SW480 (cell line): ENCODE measurements at places on chromosomes 5 and 9.

DNA sequence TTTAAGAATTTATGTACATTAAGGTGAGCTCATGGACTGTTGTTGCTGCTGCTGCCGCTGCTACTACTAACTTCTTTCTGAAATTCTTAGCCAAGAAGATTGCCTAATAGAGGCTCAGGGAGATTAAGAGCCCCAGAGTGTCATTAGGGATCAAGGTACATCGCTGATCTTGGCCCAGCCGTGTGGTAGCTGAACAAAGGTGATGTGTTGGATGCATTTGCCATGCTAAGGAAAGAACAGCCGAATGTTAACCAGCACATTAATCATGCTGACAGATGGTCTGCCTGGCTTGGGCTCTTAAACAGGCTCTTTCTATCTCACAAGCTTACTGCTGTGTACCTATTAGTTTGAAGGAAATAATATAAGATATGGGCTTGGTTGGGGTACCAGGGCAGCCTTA lies 137.1 kb downstream of the KCTD16 start:
- DNase-seq, result no peak

GRCh38 chr9:97615439-97616072 lies 17.6 kb downstream of the TSTD2 start:
- peak; percentile 50 for DNase-seq

GRCh38 chr9:136268318-136268717 lies 22.7 kb upstream of the QSOX2 start:
- DNase-seq, result peak; percentile 31

DNA sequence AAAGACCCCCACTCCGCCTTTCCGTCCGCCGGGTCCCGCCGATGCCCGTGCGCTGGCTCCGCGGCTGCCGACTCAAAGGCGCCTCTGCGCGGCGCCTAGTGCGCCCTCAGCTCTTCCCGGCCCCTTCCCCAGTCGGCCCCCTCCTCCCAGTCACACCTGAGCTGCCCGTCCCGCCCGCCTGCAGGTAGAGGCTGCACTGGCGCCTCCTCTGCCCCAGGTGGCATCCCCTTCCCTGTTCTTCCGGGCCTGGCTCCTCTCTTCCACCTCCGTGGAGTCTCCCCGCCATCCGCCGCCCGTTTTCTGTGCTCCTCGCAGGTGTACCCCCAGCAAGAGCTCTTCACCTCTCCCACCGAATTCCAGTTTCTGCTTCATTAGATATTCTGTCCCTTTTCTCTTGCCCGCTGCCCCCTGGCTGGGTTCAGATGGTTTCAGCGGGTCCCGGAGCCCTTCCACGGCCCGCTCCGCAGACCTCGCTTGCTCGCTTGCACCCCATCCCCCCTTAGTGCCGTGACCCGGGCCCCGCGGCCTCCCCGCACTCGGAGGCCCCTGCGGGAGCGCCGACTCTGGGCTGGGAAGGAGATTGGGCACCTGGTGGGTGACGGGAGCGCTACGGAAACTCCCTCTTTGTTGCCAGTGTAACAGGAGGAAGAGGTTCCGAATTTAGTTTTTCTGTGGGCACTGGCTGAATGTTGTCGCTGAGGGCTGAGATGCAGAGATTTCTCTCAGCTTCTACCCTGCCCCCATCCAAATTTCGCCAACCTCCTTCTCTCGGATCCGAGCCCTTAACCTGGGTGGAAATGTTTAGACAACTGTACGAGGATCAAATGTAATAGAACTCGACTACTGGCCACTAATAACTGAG lies 809 bp downstream of the SLC44A1 start:
- peak; percentile 88 for DNase-seq

DNA sequence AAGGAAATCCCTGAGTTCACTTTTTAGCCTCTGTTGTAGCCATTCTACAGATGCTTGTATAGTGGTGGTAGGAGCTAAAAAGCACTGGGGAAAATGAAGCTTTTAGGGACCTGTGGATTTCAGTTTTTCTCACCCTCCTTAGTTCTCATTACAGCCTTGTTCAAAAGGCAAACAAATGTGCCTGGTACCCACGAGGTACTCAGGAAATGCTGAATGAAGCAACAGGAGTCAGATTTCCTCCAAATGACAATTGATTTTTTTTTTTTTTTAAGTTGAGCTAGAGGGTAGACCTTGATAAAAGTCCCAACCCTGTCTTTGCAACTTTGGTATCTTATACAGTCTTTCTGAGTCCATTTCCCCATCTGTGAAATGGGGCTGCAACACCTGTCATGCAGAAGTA lies 21.3 kb upstream of the TMOD1 start:
- no peak for DNase-seq

DNA sequence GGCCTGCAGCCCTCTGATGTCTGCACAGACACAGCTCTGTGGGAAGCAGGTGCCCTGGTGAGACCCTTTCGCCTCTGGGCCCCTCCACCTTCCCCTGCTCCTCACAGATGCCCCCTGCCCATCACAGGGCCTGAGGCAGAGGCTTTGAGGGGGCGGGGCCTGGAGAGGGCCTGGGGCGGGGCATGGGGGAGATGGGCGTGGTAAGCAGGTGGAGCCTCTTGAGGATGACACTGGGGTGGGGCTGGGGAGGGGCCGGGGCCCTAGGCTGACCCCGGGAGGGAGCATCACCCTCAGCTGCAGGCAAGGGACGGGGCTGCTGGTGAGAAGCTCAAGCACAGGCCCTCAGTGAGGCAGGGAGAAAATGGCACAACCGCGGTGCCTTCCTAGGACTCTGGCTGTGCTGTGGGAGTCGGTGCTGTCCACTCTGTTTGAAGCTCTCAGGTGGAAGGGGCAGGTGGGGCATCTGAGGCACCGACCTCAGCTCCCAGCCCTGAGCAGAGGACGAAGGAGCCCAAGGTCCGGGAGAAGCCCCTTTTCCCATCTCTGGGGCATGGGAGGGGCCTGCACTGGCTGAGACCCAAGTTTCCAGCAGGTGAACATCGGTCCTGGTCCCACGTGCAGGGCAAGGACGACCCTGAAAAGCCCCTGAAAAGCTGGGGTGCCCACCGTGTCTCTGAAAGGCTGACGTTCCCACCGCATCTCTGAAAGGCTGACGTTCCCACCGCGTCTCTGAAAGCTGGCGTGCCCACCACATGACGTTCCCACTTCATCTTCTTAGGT lies 17.5 kb upstream of the SLC9A3 start:
- DNase-seq, result no peak

DNA sequence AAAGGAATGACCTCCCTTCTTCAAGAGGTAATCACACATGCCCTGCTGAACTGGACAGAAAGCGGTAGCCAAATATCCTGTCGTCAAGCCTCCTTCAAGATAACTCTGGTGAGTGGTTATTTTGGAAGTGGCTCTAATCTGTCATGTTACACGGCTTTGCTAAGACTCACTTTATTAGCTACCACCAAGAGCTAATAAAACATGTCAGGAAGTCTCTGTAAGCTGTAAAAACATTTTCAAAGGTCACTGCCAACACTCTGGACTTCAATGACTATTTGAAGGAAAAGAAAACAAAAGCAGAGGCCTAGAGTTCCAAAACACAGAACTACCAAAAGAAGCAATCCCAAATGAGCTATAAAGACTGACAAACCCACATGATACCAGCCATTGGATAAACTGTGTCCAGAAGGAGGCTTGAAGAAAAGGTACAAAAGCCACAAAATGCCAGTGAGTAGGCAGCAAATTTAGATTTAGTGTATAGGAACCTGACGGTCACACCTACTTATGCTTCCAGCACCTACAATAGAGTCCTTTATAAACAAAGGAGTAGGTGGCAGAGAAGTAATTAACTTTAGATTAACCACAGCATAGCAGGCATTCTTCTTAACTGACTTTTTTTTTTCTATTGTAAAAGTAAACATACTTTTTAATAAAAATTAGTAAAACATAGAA lies 97.3 kb upstream of the EQTN start:
- DNase-seq, result peak; percentile 19

GRCh38 chr5:147208134-147208533 lies 26.7 kb upstream of the STK32A start:
- no peak for DNase-seq

DNA sequence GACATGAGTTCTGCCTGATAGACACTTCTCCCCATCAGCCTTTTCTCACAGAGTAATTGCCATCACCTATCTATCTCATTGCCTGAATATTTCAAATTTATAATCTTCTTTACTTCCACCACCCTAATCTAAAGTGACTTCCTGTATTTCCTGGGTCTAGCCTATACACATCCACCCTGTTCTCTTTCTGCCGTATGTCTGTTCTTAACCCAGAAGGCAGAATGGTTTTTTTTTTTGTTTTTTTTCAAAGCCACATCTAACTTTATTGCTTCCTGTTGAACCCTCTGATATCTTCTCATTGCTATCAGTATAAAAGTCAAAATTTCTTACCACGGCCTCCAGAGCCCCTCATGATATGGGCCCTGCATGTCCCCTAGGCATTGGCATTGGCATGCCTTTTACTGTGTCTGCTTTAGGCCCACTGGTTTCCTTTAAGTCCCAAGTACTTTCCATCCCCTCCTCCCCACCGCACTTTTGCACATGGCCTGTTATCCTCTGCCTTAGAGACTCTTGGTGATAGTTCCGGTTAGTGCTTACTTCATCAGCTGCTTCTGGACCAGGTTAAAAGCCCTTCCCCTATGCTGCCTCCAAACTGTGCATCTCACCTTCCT lies 159.9 kb downstream of the MAN2A1 start:
- no peak for DNase-seq

GRCh38 chr5:147248561-147248960 lies 13.7 kb downstream of the STK32A start:
- no peak for DNase-seq

GRCh38 chr5:178991190-178992145 lies 3.7 kb downstream of the GRM6 start:
- no peak for DNase-seq

GRCh38 chr5:174552428-174552827 lies 172.0 kb upstream of the MSX2 start:
- DNase-seq, result no peak

- DNase-seq, result no peak
Measured at GRCh38 chr5:107294211-107294550, 376.6 kb downstream of the EFNA5 start.

DNA sequence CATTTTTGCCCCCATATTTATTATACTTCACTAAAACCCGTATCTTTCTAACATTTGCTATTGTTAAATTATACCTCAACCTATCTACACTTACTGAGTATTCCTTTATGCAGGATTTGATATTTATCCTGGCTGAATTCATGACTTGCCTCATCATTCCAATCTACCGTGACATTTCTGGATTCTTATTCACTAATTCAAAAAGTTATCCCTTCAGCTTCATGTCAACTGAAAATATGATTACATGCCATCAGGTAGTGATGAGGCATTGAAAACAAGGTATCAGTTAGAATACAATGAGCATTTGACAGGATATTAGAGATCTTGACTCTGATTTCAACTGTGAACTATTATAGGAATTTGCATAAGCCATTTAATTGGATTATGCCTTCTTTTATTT lies 2171.9 kb upstream of the WWC1 start:
- DNase-seq, result no peak

- DNase-seq, result no peak
Measured at GRCh38 chr5:67623078-67623477, 426.5 kb upstream of the CD180 start.

DNA sequence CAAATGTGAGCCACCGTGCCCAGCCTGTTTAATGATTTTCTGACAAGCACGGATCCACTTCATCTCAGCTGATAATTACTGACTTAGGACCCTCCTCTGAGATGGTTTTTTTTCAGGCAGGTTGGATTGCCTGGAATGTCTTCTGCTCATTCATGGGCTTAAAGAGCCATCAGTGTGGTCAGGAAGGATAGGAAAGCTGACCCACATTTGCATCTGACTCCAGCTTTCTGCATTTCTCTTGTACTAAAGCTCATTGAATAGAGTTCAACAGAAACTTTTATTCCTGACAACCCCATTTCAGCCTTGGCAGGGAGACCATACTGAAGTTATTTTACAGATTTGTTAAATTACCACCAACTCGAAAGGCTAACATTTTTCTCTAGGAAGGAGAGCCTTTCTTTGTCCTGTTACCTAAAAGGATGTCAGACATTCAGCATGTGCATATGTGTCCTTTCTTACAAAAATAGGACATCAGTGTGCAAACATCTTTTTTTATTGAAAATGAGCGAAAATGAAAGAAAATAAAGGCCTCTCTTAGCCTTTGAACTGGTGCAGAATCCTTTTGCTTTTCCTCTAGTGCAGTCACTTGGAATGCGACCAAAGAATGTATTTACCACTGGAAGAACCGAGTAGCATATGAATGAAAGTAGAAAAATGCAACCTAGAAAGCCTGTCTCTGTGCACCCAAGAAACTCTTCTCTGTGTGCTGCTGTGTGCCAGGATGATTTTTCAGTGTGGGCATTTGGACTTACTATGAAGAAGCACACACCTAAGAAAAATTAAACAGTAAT lies 26.6 kb downstream of the ADCY2 start:
- DNase-seq, result no peak

DNA sequence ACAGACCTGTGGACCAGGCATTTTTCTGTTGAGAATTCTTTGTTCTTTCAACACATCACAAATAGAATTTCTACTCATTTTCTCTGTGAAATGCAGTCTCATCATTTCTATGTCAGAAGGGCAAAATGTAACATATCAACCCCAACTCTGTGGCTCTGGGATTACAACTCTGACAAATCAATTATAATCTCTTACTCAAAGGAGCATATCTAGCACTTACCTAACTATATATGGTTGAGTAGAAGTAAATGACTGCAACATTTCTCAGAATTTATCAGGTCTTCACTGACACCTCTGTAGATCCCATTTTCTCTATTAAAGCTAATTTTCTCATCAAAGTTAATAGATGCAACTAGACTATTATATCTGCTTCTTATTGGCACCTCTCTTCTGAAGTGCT lies 64.8 kb downstream of the GABRG2 start:
- no peak for DNase-seq

DNA sequence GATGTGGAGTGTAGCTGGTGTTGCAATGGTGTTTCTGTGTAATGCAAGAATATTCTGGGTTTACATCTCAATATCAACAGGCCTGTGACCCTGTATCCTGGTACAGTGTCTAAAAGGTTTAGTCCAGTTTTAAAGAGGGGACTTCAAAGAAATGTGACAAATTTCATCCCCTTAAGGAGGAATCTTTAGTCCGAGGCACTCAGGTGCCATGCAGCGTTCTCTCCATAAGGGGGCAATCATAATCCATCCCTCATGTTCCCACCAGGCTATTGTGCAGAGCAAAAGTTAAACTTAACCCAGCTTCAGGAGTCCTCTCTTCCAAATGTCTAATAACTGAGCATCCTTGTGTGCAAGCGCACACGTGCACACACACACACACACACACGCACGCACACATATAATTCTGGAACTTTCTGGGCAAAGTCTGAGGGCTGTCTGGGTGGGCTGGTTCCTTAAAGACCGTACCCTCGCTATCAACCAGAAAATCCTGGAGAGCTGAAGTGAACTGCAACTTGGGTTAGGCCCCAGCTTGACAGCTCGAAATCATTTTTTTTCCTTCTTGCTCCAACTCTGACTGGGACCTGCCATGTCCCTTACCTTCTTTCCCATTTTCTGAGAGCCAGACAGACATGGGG lies 46.0 kb downstream of the CRB2 start:
- peak; percentile 51 for DNase-seq

DNA sequence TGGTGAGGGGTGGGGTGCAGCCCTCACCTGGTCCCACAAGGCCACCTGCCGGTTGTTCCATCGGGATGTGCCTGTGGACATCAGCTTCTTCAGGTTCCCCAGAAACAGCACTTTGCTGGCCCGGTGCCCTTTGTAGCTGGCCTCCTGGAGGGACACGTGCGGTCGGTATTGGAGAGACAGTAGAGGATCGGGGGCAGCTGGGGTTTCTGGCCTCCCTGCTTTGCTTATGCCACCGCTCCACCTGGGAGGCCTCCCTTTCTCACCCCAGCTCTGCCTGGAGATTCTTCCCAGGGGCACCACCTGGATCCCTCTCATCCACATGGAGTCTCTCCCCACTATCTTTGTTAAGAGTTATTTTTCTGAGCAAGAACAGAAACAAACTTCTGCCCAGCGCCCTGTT lies 13.1 kb upstream of the TRIM14 start:
- DNase-seq, result no peak
